ENCODE measurements at places on chromosomes 5 and 9.
A peak's percentile ranks its signal among the peaks of the same experiment; 100 is the strongest.

GRCh38 chr5:52801329-52801728 lies 13.6 kb downstream of the ITGA1 start:
- DNase-seq: no peak
- no peaks in the 10 kb centered on the region for H3K27me3 ChIP-seq
- peaks cover 28% of the 10 kb centered on the region for H3K4me1 ChIP-seq
- H3K27ac ChIP-seq: peak overlapping the region; percentile 92
- peak overlapping the region; percentile 59 for H3K4me3 ChIP-seq
- H3K36me3 ChIP-seq: peaks cover 18% of the 10 kb centered on the region

GRCh38 chr5:58315794-58316193 lies 144.1 kb downstream of the PLK2 start:
- no peaks in the 10 kb centered on the region for H3K4me1 ChIP-seq
- no peak for DNase-seq
- H3K4me3 ChIP-seq: no peak overlapping the region
- no peak overlapping the region for H3K27ac ChIP-seq
- H3K36me3 ChIP-seq: no peaks in the 10 kb centered on the region

GRCh38 chr9:133125941-133126696 lies 5.1 kb upstream of the RALGDS start:
- DNase-seq: no peak
- no peaks in the 10 kb centered on the region for H3K36me3 ChIP-seq
- no peaks in the 10 kb centered on the region for H3K27me3 ChIP-seq
- peaks cover 5% of the 10 kb centered on the region for H3K4me1 ChIP-seq
- no peak overlapping the region for H3K27ac ChIP-seq
- no peak overlapping the region for H3K4me3 ChIP-seq

GRCh38 chr9:84754881-84755280 lies 85.4 kb downstream of the NTRK2 start:
- no peaks in the 10 kb centered on the region for H3K27me3 ChIP-seq
- no peak overlapping the region for H3K27ac ChIP-seq
- H3K36me3 ChIP-seq: no peaks in the 10 kb centered on the region

DNA sequence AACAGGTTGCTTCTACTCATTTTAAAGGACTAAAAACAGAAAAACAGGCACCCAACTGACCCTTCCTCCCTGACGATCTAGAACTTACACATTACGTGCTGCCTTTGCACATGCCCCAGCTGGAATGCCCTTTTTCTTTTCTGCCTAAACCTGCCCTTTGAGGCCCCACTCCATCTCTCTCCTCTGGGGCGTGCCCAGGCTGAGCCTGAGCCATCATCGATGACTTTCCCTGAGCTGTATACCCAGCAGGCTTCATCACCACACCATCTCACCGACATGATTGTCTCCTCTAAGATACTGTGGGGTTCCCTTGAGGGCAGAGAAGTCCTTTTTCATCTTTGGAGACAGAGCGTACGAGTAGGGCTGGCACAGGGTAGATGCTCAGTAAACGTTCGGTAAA lies 24.1 kb upstream of the GABBR2 start:
- H3K4me3 ChIP-seq: no peak overlapping the region
- H3K36me3 ChIP-seq: no peaks in the 10 kb centered on the region
- H3K4me1 ChIP-seq: no peaks in the 10 kb centered on the region
- H3K27me3 ChIP-seq: no peaks in the 10 kb centered on the region
- DNase-seq: no peak

Measured in A673 (cell line).